CD8-positive, alpha-beta memory T cell (primary cell): ENCODE measurements at places on chromosomes 16 and 17. TPM values are rescaled to one million over a fixed set of nuclear protein-coding genes. Genes with fewer than 3 reads are reported as not detected.

Gene DNAH9
- total RNA-seq, result not detected

- no peaks in the 10 kb centered on the region for H3K36me3 ChIP-seq
- H3K27ac ChIP-seq, result no peak within 1 kb of the TSS
- H3K4me3 ChIP-seq, result no peak within 1 kb of the TSS
- H3K27me3 ChIP-seq, result no peaks in the 10 kb centered on the region
- no peak for DNase-seq
These were observed at the start of gene TEKT5 for GRCh38 chr16:10694830-10695229. Gene TEKT5, minus strand, starts transcription at chr16:10694930. Its CDS starts 57 bp downstream, at chr16:10694873.

DNA sequence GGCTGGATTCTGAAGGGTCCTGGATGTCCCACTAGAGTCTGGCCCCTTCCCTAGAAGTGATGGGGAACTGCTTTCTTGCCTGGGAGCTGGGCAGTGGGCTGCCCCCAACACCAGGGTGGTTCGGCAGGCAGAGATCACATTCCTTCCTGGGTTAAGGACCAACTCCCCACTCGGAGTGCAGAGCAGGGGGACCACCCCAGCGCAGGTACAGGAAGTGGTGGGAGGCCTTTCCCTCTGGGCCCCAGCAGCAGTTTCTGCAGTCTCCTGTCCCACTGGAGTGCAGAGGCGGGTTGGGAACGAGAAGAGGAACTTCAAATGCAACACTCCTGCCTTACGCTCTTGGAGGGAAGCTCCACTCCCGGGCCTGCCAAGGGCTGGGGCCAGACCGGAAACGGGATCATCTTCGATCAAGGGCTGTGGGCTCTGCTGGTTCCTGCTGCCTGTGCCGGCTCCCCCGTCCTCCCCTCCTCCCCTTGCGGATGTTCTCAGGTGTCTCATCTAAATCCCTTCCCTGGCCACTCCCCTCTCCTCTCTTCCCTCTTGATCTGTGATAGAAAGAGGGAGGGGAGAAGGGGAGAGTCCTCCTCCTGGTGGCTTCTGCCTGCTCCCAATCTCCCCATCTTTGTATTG, 9.0 kb upstream of the NGFR start:
- no peak overlapping the region for H3K4me3 ChIP-seq
- DNase-seq, result no peak
- H3K4me1 ChIP-seq, result no peaks in the 10 kb centered on the region
- no peaks in the 10 kb centered on the region for H3K36me3 ChIP-seq

GRCh38 chr17:40452921-40453378, 9.7 kb downstream of the IGFBP4 start:
- H3K27me3 ChIP-seq, result no peaks in the 10 kb centered on the region
- no peak overlapping the region for H3K27ac ChIP-seq
- H3K36me3 ChIP-seq, result no peaks in the 10 kb centered on the region
- no peak for DNase-seq
- peaks cover 11% of the 10 kb centered on the region for H3K4me1 ChIP-seq

Gene GGT6
- total RNA-seq, result not detected

Gene SOCS1
- total RNA-seq, result 128 TPM

DNA sequence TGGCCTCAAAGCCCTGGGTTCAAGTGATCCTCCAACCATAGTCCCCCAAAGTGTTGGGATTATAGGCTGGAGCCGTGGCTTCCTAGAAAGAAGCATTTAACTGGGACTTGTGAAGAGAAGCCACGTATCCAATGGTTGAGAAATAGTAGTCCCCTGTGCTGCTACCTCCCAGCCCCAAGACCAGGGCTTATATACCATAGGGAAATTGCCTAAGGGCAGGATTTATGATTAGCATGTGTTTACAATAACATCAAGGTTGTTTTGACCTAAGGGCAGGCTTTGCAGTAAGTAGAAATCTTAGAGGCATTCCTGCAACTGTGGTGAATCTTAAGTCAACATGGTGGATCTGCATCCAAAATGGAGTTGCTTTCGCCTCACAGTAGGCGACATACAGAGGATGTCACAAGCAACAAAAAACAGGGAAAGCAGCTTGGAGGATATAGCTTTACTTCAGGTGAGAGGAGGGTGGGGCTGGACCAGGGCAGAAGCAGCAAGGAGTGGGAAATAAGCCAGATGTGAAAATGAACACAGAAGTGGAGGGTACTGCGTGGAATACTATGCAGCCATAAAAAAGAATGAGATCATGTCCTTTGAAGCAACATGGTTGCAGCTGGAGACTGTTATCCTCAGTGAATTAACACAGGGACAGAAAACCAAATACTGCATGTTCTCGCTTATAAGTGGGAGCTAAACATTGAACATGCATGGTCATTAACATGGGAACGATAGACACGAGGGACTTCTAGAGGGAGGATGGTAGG, 18.7 kb upstream of the NSMCE1 start:
- H3K27me3 ChIP-seq, result no peaks in the 10 kb centered on the region
- H3K4me1 ChIP-seq, result peaks cover 43% of the 10 kb centered on the region
- no peak for DNase-seq
- H3K36me3 ChIP-seq, result no peaks in the 10 kb centered on the region

GRCh38 chr16:67504031-67505021, 21.0 kb upstream of the AGRP start:
- H3K27ac ChIP-seq, result peak overlapping the region; percentile 21
- peaks cover 2% of the 10 kb centered on the region for H3K36me3 ChIP-seq
- peaks cover 59% of the 10 kb centered on the region for H3K4me1 ChIP-seq
- peak overlapping the region; percentile 28 for H3K4me3 ChIP-seq

- no peaks in the 10 kb centered on the region for H3K4me1 ChIP-seq
- no peak overlapping the region for H3K4me3 ChIP-seq
- H3K36me3 ChIP-seq, result no peaks in the 10 kb centered on the region
- no peaks in the 10 kb centered on the region for H3K27me3 ChIP-seq
- no peak for DNase-seq
- H3K27ac ChIP-seq, result no peak overlapping the region
These were observed 134.4 kb downstream of the MAF start for GRCh38 chr16:79466111-79466510.

DNA sequence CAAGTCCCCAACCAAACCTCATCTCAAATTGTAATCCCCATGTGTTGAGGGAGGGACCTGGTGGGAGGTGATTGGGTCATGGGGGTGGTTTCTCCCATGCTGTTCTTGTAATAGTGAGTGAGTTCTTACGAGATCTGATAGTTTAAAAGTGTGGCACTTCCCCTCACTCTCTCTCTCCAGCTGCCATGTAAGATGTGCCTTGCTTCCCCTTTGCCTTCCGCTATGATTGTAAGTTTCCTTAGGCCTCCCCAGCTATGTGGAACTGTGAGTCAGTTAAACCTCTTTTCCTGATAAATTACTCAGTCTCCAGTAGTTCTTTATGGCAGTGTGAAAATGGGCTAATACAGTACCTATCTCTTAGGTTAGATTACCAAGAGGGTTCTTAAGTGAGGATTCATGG, 5.8 kb downstream of the PMFBP1 start:
- H3K27ac ChIP-seq, result no peak overlapping the region
- H3K36me3 ChIP-seq, result no peaks in the 10 kb centered on the region
- H3K4me1 ChIP-seq, result no peaks in the 10 kb centered on the region
- H3K4me3 ChIP-seq, result no peak overlapping the region
- DNase-seq, result no peak

Gene CDRT4
- 2.7 TPM for total RNA-seq

GRCh38 chr17:41894791-41895331, 23.9 kb downstream of the ACLY start:
- no peaks in the 10 kb centered on the region for H3K27me3 ChIP-seq
- H3K27ac ChIP-seq, result no peak overlapping the region
- H3K4me3 ChIP-seq, result no peak overlapping the region
- peaks cover 41% of the 10 kb centered on the region for H3K36me3 ChIP-seq
- no peaks in the 10 kb centered on the region for H3K4me1 ChIP-seq

DNA sequence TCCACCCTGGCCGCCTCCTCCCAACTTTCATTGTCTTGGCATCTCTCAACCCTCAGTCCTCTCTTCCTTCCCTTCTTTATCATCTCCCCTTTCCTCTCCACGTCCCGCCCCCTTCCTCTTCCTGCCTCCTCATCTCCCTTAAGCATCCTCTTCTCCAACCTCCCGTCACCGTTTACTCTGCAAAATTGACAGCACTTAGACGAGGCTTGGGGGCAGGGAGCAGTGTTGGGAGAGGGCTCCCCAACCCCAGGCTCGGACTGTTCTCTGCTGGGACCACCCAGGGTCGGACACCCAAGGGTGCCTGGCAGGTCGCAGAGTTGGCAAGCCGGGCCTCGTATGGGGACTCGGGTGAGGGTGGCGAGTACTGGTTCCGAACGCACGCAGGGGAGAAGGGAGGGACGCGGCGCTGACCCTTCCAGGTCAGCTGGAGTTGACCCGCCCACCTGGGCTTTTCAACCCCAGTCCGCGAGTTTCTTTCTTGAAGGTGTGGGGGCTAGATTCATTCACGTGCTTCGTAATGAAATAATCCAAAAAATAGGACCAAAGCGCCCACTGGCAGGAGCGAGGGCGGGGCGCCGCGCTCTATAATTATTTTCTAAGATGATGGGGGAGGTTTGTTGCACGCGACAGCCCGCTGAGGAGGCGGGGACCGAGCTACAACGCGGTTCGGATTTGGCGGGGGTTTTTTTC, 775 bp upstream of the PAGR1 start:
- H3K27ac ChIP-seq, result peak overlapping the region; percentile 89
- no peaks in the 10 kb centered on the region for H3K27me3 ChIP-seq
- H3K4me1 ChIP-seq, result peaks cover 60% of the 10 kb centered on the region
